AG10803 (cell line): ENCODE measurements at places on chromosomes 16 and 17.

DNA sequence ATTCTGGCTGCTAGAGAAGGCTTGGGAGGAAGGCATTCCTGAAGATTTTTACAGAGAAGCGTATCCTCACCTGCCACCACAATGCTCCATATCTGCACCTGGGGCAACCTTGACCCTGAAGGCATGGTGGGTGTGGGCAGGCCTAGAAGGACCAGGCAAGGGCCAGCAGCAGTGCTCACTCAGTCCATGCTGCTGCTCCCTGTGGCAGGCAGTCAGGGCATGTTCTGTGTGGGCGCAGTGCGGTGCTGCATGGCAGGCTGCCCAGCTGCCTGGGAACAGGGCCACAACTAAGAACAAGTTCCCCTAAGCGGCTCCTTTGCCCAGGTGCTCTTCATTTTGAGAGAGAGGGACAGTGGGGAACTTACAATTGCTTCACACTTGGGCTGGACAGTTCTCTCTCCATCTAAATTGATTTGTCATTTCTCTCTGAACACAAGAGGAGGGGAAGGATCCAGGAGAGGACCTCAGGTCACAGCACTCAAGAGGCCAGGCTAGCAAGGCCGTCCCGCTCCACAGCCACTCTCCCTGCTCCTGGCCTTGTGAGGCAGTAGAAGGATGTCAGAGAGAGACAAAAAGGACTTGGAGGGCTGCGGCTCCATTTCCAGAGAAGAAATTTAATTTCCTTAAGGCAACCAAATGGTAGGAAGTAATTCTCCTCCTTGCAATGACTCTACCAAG, 158.8 kb downstream of the AATF start:
- DNase-seq, result peak; percentile 40

GRCh38 chr16:22787466-22788192, 26.3 kb upstream of the HS3ST2 start:
- peak; percentile 95 for DNase-seq

DNA sequence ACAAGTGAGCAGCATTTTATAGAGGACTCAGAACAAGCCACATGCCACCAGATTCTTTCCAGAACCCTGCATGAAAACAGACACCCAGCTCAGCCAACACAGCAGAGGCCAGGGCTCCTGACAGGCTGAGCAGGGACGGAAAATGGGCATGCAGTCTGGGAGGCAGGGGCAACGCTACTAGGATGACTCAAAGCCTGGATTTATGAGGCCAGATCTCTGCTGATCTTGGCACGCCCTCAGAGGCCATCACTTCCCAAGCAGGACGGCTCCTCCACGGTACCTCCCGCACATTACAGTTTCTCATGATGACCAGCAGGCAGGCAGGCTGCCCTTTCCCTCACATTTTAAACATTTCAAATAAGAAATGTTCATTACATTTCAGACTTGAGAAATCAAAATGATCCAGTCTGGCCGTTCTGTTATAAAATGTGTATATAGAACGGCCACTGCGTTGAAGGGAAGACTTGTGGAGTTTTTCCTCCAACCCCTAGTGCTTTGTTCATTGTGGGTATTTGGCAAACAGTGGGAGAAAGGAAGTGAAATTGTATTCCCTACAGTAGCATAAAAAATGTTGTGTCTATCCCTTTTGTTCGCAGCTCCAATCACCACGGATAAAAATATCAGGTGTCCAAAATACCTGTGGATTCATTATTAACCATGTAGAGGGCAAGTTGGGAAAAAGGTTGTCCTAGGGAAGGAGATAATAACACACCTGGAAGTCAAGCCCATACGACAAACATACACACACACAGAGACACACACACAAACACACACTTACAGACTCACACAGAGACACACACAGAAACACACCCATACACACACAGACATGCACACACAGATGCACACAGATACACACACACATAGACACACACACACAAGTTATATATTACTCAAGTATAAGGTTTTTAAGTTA, 64.8 kb upstream of the ADAMTS18 start:
- DNase-seq, result peak; percentile 56

DNA sequence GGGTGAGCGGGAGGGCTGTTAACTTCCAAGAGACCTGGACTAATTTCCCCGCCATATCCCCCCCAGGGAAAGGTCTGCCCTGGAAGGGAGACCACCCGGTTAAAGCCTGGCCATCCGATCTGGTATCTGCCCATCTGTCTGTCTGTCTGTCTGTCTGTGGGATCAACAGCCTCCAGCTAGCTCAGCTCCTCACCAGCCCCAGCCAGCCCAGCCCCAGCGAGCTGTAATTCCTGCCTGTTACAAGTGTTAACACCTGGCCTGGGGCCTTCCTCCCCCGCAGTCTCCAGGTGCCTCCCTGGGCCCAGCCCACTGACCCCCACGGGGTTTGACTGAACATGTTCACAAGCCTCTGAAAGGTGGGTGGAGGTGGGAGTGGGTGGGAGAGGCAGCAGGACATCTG, 4.0 kb downstream of the WNT3 start:
- no peak for DNase-seq

GRCh38 chr16:64282181-64282580, 839.7 kb downstream of the CDH11 start:
- no peak for DNase-seq

- DNase-seq, result no peak
These were observed 16.6 kb downstream of the RMI2 start for GRCh38 chr16:11361701-11362451.
